ENCODE measurements at places on chromosomes 5 and 9.

DNA sequence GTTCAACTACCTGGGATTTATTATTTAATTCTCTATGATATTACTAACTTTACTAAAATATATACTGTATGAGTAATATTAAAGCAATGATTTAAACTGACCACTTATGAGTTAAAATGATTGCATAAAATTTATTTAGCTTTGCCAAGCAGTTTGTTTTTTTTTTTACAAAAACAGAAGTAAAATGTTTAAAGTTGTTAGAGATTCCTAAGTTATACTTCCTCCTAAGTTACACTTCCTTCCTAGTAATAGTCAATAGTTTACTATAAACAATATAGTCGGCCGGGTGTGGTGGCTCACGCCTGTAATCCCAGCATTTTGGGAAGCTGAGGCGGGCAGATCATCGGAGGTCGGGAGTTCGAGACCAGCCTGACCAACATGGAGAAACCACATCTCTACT lies 23.7 kb upstream of the LRRC19 start:
- no peak for DNase-seq

DNA sequence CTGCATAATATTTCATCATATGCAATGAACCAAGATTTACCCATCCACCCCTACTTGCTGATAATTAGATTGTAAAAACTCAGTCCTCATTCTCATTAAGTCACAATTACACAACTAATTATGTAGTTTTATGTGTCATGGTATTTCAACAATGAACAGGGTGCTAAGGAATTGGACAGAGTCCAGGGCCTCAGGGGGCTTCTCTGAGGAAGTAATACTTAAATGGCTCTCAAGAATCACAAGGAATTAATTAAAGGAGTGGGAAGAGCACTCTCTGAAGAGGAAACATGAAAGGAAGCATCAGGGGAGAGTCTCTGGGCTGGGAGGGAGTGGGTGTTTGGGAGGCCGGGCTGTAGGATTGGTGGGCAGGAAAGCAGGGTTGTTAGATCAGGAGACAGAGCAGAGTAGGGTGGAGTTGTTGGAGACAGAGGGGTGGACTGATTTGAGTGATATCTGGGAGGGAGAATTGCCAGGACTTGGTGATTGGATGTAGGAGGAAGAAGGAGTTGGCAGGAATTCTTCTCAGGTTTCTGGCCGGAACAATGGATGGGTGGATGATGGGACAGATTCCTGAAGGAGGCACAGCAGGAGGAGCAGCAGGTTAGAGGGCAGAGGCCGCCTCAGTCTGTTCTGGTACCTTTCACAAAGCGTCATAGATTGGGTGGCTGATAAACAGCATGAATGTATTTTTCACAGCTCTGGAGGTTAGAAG lies 23.0 kb upstream of the NSG2 start:
- no peak for DNase-seq

- peak; percentile 71 for DNase-seq
These were observed 73.5 kb upstream of the PRSS3 start for GRCh38 chr9:33721674-33722358.

GRCh38 chr9:22682536-22682935 lies 235.9 kb downstream of the DMRTA1 start:
- no peak for DNase-seq

All from astrocyte of the cerebellum (primary cell).